ENCODE measurements at places on chromosomes 12 and 14.

DNA sequence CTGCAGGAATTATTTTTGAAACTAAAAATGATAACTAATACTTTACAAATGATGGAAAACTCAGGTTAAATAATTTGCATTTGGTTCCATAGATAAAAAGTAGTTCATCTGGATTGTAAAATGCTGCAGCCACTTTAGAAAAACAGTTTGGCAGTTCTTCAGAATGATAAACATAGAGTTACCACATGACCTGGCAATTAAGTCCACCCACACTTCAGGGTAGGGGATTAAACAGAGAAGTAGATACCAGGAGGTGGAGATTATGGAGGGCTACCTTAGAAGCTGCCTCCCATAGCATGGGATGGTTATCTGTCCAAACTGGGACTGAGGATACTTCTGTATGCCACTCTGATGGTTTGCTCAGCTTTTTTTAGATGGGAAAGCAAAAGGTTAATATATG is 22.2 kb downstream of the ARF6 start:
- no peak for DNase-seq

DNA sequence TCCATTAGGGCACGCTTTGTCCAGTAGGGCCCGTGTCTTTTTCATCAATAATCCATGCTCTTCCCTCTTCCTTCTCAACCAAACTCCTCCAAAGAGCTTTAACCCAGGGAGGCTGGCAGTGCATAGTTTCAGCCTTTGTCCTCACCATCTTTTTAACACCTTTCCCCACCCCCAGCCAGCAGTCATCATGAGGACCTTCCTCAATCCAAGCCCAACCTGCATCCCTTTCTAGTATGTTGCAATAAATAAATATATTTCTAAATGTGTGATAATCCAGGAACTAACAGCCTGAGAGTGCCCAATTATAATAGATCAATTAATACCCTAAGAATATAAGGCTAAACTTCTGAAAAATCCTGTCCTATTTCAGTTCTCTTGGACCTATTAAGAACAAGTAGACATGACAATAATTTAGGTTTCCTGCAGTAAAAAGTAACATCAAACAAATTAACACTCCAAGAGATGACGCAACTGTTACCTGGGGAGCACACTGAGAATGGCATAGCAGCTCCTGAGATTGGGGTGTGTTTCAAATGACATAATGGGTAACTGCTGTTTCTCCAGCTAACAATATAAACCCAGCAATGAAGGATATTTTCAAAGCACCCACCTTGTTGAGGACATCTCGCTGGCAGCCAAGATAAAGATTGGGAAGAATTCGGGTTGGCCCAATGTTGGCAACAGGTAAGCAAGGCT is 62.6 kb downstream of the DUSP16 start:
- peak; percentile 30 for DNase-seq

- no peak for DNase-seq
These were observed 6.4 kb downstream of the GPR68 start for GRCh38 chr14:91238085-91238484.

DNA sequence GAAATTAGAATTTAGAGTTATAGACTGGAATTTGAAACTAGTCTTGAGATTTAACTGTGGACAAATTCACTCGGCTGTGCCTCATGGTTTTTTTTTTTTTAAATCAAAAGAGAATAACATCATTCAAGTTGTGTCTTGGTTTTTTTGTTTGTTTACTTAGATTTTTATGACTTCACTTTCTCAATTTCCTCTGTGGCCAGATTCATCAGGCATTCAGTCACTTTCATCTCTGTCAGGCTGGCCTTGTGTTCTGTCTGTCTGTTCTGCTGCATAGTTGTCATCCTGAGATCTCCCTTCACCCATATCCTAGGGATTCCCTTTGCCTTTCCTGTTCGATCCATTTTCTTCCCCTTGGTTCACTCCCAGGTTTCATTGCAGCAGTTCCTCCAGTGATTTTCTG is 10.0 kb downstream of the MARK3 start:
- peak; percentile 40 for DNase-seq

GRCh38 chr14:29847056-29847380 is 80.6 kb downstream of the PRKD1 start:
- DNase-seq: no peak

DNA sequence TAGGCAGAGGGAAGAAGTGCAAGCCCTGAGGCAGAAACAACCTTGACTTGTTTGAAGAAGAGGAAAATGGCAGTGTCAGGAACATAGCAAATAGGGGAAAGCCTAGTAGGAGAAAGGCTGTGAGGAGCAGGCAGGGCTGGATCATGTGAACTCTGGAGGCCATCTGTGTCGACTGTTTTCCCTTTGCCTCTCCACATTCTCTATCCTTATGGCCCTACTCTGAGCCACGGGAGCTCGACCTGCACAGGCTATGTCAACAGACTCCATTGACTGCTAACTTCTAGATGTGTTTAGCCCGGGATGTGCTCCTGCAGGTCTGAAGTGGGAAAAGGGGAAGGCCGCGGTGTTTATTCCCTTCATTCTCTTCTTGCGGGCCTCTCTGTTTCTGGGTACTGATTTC is 35.2 kb downstream of the EGLN3 start:
- no peak for DNase-seq

DNA sequence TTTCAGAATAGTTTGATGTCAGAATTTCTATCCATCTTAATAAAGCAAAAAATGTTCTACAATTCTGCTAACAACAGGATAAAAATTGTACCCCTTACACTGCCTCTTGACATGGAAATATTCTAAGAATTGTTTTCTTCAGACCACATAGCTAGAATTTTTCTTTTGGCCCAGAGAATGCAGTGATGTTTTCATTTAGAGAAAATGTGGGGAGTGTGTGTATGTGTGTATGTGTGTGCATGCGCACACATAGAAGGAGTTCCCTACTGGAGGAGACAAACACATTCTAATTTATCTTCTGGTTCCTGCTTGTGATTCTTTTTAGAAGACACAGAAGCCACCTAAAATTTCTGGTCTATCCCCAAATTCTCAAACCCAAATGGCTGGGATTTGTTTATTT is 1145.7 kb downstream of the VRK1 start:
- no peak for DNase-seq

DNA sequence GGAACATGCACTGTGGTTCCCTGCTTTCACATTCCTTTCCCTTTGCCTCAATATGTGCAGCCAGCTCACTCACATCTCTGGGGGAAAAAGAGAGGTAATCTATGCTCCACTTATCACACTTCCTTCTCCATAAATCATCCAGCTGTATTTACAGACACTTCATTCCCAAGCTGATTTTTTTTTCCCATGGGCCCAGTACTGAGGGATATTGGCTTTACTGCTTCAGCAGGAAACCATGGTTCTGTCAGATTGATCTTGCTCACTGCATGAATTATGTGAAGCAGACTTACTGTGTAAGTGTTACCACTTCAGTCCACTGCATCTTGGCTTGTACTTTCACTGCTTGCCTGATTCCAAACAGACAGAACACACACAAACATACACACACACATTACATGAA is 555.6 kb downstream of the CCER1 start:
- no peak for DNase-seq

DNA sequence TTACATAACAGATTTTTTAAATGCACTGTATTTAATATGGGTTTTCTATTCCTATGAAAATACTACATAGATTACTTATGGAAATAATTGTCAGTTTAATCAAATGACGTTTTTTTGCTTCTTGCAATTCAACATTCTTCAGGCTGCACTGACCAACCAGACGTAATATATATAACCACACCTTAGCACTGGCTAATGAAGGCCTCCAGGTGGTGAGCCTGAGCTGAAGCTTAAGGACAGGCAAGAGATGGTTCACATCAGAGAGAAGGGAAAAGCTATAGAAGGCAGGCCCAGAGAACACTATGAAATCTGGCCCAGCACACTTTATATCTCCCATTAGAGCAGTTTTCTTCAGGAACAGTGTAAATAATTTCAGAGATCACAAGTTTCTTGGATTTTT is 2.8 kb upstream of the MDGA2 start:
- no peak for DNase-seq

DNA sequence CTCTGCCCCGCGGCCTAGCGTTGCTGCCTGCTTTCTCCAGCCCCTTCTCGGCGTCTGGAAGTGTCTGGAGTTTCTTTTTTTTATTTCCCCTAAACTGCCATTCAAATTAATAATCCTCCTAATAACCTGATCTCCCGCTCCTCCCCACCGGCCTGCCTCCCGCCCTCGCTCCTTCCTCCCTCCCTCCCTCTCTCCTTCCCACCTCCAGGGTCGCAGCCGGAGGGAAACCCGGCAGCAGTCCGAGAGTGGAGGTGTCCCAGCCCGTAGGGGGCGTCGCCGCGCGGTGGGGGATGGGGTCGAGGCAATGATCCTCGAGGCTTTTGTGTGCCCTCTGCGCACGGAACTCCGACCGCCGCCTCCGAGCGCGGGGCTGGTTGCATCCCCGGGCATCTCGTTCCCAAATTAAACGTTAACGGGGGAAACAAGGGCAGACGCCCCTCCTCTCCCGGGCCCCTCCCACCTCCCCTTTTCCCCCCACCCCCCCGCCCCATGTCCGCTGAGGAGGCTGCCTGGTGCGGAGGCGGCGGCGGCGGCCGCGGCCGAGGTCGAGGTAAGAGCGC is 1.0 kb upstream of the SOCS2 start:
- DNase-seq: peak; percentile 64

- peak; percentile 22 for DNase-seq
These were observed 618 bp downstream of the SEC23A start for GRCh38 chr14:39102265-39102968.

GRCh38 chr12:28582672-28583376 is 392.6 kb downstream of the CCDC91 start:
- no peak for DNase-seq

- no peak for DNase-seq
These were observed 25.9 kb downstream of the SLC25A47 start for GRCh38 chr14:100348784-100349685.

DNA sequence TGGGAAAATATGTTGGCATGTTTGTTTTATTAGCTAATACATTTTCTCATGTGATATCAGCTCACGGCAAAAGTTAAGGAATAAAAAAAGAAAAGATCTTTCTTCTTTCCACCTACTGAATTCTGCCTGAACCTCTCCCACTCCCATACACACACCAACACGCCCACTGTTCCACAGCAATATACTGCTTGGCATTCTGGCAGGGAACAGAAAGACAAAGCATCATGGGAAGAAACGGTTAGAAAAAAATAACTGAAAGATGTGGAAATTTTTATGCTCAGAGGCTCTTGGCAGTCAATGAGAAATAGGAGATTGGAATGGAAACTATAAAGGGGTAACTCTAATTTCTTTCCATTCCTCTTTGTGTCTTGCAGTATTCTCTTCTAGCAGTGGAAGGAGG is 268.5 kb downstream of the FOXG1 start:
- no peak for DNase-seq

DNA sequence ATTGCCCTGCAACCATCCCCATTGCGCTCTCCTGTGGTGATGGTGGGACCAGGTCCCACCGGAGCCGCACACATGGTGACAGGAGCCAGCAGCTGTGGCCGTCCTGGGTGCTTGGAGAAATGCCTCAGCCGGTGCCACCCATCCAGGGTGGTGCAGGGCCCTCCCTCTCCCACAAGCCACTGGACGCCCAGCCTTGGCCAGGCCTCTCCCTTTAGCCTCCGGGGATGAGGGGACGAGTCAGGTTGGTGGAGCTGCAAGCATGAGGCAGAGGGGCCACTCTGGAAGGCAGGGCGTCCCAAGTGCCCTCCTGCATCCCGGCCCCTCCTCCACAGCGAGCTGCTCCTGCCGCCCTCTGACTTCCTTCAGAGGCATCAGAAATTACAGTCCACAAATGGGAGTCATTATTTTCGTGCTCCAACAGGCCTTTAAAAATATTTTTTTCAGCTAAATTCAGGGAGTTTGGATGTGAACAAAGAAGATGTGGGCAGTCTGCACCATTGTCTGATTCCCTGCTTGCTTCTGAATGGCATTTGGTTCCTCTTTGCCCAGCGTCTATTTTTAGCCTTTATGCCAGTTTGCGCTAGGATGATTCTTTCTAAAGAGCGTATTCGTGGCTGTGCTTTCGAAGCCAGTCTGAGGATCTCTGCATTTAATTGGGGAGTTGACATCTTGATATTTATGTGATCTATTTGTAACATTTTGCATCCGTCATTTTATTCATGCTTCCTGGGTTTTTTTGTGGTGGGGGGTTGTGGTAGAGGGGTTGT is 189.4 kb downstream of the ADGRD1 start:
- DNase-seq: no peak

DNA sequence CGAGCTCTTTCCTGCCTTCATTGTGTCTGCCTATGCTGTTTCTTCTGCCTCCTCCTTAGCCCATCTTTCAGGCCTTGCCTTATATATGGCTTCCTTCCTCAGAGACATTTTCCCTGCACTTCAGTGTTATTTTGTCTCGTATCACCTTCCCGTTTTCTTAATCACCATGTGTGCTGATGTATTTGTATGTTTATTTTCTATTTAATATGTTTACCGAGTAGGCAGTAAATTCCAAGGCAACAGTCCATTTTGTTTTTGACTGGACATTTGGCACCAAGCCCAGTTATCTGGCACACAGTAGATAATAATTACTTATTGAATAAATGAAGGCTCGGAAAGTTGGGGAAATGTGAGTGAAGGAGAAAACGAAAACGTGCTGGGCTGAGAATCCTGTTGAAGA is 4.6 kb upstream of the POU6F1 start:
- DNase-seq: no peak

GRCh38 chr12:116188581-116188980 is 88.9 kb downstream of the MED13L start:
- DNase-seq: no peak

- no peak for DNase-seq
These were observed 107.2 kb upstream of the VASH1 start for GRCh38 chr14:76653875-76654572.

DNA sequence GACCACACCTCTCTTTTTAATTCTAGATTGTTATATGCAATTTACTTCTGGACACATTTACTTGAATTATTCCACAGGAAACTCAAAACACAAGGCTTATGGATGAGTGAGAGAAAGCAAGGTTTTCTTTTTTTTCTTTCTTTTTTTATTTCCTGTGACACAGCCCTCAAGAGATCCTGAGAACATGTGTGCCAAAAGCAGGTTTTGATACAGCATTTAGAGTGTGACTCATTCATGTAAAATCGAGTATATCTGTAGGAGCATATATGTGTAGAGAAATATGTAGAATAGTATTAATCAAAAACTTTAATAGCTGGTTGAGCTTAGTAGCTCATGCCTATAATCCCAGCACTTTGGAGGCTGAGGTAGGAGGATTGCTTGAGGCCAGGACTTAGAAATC is 4.4 kb upstream of the MAX start:
- DNase-seq: no peak

GRCh38 chr12:52918784-52919183 is 13.9 kb upstream of the KRT8 start:
- DNase-seq: no peak

DNA sequence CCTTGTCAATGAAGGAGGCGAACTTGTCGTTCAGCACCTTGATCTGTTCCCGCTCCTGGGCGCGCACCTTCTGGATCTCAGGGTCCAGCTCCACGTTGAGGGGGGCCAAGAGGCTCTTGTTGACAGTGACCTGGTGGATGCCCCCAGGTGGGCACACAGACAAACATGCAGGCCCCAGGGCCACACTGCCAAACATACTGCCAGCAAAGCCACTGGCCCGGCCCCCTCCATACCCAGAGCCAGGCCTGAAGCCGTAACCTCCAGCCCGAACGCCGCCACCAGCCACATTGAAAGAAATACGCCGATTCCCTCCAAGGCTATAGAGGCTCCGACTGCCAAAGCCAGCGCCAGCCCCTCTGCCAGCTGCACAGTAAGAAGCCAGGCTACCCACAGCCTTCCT is 337 bp downstream of the KRT74 start:
- DNase-seq: no peak

- DNase-seq: peak; percentile 26
These were observed 20.4 kb upstream of the HSP90B1 start for GRCh38 chr12:103909811-103910210.

- DNase-seq: no peak
These were observed 102.6 kb upstream of the ESRRB start for GRCh38 chr14:76273346-76273745.

Data from epithelial cell of esophagus (primary cell).